NCI-H2227 treated with DMSO at 0.1 percent for 48 hours (cell line): ENCODE measurements at places on chromosomes 16 and 17.

DNA sequence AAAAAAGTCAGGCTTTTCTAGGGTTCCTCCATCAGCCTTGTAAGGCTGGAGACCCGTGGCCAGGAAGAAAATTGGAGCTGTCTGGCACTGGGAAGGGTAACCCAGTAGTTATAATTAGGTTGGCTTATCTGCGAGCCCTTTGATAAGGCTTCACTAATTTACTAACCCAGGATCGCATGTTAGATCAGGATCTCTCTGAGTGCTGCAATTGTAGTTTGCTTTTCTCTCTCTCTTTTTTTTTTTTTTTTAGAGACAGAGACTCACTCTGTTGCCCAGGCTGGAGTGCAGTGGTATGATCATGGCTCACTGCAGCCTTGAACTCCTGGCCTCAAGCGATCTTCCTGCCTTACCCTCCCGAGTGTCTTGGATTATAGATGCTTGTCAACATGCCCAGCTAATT is 17.0 kb downstream of the ABCC1 start:
- no peak for DNase-seq

DNA sequence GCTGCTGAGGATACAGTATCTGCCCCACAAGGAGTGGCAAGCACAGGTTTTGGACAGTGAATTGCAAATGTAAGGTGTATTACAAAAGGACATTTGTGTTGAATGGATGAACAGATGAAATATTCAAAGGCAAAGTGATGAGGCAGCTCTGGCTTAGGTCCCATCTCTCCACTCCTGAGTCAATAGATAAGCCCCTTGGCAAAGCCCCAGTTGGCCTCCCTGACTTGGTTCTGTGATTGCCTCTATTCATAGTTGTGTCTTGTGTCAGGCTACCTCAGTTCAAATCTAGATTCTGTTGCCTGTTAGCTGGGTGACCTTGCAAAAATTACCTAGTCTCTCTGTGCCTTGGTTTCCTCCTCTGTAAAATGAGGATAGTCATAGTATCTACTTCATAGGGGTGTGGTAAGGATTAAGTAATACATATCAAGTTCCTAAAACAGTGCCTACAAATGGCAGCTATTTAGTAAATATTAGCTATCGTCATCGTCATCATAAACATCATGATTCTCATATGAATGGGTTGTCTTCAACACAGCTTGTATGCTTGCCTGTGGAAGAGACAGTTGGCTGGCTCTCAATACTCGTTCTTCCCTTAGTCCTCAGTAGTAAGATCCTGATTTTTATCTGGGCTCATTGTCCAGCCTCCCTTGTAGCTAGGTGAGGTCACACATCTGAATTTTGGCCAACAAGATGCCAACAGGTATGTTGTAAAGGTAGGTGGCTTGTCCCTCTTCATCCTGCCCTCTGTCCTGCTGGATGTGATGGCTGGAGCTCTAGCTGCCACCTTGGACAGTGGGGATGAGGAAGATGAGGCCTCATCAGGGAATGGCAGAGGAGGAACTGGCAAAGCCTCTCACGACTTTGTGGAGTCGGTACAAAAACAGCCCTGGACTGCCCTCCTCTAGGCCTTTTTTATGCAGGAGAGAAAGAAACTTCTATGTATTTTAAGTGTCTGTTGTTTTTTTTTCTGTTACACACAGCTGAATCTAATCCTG is 2.1 kb upstream of the MFAP4 start:
- DNase-seq: no peak

- no peak for DNase-seq
Observed at GRCh38 chr16:56057151-56057550, 134.1 kb upstream of the GNAO1 start.

DNA sequence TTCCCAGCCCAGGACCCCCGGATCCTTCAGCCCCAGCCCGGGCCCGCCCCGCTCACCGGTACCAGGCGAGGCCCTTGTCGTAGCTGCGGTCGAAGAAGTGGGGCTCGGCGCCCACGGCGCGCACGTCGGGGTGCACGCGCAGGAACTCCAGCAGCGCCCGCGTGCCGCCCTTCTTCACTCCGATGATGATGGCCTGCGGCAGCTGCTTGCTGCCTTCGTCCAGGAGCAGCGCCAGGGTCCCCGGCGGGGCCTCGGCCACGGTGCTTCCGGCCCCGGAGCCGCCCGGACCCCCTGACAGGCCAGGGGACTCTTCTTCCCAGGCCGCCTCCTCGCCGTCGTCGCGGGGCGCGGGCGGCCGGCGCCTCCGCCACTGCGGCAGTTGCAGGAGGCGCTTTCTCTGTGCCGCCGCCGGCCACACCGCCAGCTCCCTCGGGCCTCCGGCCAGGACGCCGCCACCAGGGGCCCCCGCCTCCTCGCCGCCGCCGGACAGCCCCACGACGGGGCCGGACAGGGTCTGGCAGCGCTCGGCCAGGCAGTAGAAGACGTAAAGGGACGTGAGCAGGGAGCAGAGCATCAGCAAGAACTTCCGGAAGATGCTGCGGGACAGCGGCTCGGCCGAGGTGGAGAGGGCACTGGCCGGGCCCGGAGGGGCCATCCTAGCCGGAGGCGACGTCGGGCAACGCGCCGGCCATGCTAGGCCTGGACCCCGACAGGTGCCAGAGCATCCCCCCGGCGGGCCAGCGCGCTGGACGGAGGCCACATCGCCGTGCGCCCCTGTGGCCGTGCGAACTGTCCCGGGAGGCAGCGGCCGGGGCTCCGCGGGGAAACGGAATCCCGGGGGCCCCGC is 1.0 kb downstream of the HS3ST3A1 start:
- no peak for DNase-seq

- no peak for DNase-seq
Observed at GRCh38 chr17:78122216-78122930, 6.2 kb downstream of the TMC6 start.

DNA sequence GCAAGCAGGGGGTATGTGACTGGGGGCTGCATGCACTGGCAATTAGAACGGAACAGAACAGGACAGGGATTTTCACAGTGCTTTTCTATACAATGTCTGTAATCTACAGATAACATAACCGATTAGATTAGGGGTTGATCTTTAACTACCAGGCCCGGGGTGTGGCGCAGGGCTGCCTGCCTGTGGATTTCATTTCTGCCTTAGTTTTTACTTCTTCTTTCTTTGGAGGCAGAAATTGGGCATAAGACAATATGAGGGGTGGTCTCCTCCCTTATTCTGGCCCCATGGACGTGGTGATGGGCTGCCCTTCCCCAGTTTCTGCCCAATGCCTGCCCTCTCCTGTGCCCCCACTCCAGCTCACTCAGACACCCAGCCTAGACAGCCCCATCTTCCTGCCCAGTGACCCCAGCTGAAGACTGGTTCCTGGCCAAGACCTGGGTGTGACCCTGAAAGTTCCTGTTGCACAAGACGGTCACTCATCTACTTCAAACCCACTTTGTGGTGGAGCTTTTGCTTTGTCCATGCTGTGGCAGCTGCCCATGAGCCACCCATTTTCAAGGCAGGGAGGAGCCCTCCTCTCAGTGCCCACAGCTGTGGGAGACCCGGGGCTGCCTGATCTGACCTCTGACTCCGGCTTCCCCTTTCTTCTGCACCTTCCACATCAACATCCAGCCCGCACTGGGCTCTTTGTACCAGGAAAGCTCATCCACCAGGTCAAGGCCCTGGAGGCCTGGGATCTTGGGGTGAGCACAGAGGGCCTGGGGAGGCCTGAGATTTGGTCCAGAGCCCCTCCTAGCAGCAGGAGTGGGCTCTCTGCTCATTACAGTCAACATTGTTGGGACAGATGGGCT is 18.6 kb downstream of the ALOX12B start:
- no peak for DNase-seq

DNA sequence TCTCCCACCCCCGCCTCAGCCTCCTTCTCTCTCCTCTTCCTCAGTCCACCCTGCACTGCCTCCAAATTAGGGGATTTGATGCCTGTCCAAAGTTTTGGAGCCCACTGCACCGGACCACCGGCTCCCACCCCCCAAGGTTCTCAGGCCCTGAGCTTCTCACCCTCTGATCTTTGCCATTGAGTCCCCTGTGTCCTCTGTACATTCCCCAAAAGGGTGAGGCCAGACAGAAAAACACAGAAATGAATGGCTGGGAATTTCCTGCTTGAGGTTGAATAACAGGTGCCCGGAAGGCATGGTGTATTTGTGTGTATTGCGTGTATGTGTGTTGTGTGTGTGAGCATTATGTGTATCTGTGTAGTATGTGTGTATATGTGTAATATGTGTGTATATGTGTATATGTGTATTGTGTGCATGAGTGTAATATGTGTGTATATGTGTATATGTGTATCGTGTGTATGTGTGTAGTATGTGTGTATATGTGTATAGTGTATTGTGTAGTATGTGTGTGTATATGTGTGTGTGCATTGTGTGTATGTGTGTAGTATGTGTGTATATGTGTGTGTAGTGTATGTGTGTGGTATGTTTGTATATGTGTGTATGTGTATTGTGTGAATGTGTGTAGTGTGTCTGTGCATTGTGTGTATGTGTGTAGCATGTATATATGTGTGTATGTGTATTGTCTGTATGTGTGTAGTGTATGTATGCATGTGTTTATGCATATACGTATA is 16.0 kb upstream of the CCL17 start:
- DNase-seq: no peak

- no peak for DNase-seq
Observed at GRCh38 chr16:69270395-69270794, 40.8 kb upstream of the VPS4A start.

- no peak for DNase-seq
Observed at GRCh38 chr17:55463600-55463999, 42.0 kb upstream of the MMD start.

- DNase-seq: no peak
Observed at GRCh38 chr16:72819345-72819744, 228.6 kb downstream of the ZFHX3 start.

DNA sequence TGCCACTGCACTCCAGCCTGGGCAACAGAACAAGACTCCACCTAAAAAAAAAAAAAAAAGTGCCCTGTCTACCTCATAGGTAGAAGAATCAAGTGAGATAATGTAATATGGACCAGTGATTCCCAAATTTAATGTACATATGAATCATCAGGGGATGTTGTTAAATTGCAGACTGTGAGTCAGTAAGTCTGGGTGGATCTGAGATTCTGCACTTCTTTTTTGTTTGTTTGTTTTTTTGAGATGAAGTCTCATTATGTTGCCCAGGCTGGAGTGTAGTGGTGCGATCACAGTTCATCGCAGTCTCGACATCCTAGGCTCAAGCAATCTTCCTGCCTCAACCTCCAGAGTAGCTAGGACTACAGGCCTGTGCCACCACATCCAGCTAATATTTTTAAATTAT is 31.6 kb downstream of the HOXB1 start:
- DNase-seq: no peak

- no peak for DNase-seq
Observed at GRCh38 chr17:70881093-70881492, 711.8 kb downstream of the KCNJ2 start.

- DNase-seq: no peak
Observed at GRCh38 chr17:69949496-69949895, 125.5 kb upstream of the KCNJ16 start.
